ENCODE measurements at places on chromosomes 13 and 19. TPM values are rescaled to one million over a fixed set of nuclear protein-coding genes. Genes with fewer than 3 reads are reported as not detected.

The ONECUT3 gene
- total RNA-seq, result not detected

The SBK2 gene
- total RNA-seq, result 2.4 TPM

The KCNJ14 gene
- 0.25 TPM for total RNA-seq

The SHD gene
- not detected for total RNA-seq

The CGB2 gene
- not detected for total RNA-seq

The BICRA gene
- total RNA-seq, result 6.1 TPM

The ZNF350 gene
- 2.0 TPM for total RNA-seq

The SIGLEC9 gene
- total RNA-seq, result not detected

The CALR gene
- total RNA-seq, result 1,118 TPM

The C19orf33 gene
- total RNA-seq, result 209 TPM

The HSPB6 gene
- 2.3 TPM for total RNA-seq

The AKT1S1 gene
- total RNA-seq, result 38.9 TPM

The ZNF541 gene
- 0.13 TPM for total RNA-seq

The CA11 gene
- total RNA-seq, result 11.3 TPM

The LGI4 gene
- total RNA-seq, result 0.49 TPM

The SEMA6B gene
- total RNA-seq, result 0.49 TPM

The SIGLEC11 gene
- not detected for total RNA-seq

The CLEC4M gene
- not detected for total RNA-seq

The TEX101 gene
- total RNA-seq, result not detected

The FGF9 gene
- 0.51 TPM for total RNA-seq

The PROZ gene
- not detected for total RNA-seq

The LILRA6 gene
- total RNA-seq, result not detected

The CEACAM19 gene
- 3.9 TPM for total RNA-seq

The ZNF569 gene
- total RNA-seq, result 7.6 TPM

The GRK1 gene
- total RNA-seq, result not detected

The ZNF442 gene
- 0.25 TPM for total RNA-seq

The ZNF568 gene
- 3.1 TPM for total RNA-seq

The DACH1 gene
- 1.5 TPM for total RNA-seq

The SYNGR4 gene
- total RNA-seq, result 0.51 TPM

The CRX gene
- total RNA-seq, result not detected

The SGCG gene
- 0.16 TPM for total RNA-seq

The MCF2L gene
- total RNA-seq, result 24.0 TPM

The PDX1 gene
- total RNA-seq, result not detected

The PDE4C gene
- not detected for total RNA-seq

The PSMD8 gene
- total RNA-seq, result 403 TPM

The ZNF134 gene
- 17.4 TPM for total RNA-seq

The ZSCAN18 gene
- 59.3 TPM for total RNA-seq

The FLT3 gene
- 0.38 TPM for total RNA-seq

The IFNL1 gene
- not detected for total RNA-seq

The DHDH gene
- not detected for total RNA-seq

The ZNF90 gene
- total RNA-seq, result 1.0 TPM

The VSTM2B gene
- total RNA-seq, result not detected

The SYNE4 gene
- total RNA-seq, result 3.4 TPM

The GPC6 gene
- total RNA-seq, result 28.0 TPM

The KCNC3 gene
- 2.3 TPM for total RNA-seq

The TLE2 gene
- 0.16 TPM for total RNA-seq

The SIGLEC5 gene
- not detected for total RNA-seq

The CLIP3 gene
- 2.6 TPM for total RNA-seq

The COG6 gene
- 9.8 TPM for total RNA-seq

The ZNF846 gene
- total RNA-seq, result 2.9 TPM

The IZUMO4 gene
- 2.1 TPM for total RNA-seq
